ENCODE measurements at places on chromosomes 7 and 10.

- no peak for DNase-seq
Measured at GRCh38 chr10:83397806-83398205, 741.5 kb upstream of the GHITM start.

- no peak for DNase-seq
Measured at GRCh38 chr7:106736508-106737201, 75.7 kb upstream of the CCDC71L start.

- DNase-seq = no peak
Measured at GRCh38 chr10:120011359-120012130, 119.0 kb downstream of the SEC23IP start.

DNA sequence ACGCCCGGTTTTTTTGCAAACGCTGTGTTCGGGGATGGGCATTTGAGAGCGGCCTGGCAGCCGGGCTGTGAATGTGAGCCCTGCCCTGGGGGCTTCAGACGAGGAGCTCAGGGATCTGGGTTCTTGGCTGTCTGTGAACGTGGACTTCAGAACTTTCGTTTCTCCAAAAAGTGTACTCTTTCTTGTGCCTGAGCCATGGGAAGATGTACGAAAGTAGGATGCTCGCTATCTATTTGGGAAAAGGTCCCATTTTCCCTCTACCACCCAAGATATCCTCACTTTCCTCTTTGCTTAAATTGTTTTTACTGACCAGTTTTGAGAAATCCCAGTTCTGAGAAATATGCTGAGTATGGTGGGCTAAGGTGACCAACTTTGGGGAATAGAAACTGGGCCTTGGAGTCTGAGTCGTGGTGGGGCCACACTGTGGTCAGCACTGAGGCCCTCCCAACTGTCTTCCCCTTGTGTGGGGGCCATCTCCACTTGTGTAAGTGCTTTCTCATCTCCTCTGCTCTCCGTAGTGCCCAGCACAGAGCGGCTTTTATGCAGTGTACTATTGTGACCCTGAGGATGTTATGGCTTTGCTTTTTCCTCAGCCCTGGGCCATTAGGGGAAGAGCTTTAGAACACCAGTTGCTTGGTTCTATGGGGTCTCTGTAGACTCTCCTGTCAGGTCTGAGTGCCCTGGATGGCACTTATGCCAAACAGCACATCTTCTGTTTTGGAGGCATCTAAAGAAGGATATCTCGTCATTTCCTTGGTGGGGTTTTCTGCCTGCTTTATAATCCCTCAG, 918 bp downstream of the DBNL start:
- no peak for DNase-seq

- no peak for DNase-seq
Measured at GRCh38 chr7:144676492-144676891, 159.4 kb downstream of the TPK1 start.

DNA sequence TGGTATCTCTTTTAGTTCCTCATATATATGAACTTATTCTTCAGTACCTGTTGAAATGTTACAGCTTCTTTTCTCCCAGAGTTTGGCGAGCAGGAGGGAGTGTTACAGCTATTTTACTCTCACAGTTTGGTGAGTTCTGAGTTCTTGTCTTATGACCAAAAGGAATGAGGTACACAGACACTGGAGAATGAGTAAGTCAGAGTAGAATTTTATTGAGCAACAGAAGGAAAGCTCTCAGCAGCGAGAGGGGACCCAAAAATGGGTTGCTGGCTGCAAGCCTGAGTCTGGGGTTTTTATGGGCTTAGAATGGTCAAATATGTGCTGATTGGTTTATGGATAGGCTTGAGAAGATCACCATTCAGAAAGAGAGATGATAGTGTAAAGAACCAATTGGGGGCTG, 175.2 kb downstream of the CDK14 start:
- DNase-seq = no peak

DNA sequence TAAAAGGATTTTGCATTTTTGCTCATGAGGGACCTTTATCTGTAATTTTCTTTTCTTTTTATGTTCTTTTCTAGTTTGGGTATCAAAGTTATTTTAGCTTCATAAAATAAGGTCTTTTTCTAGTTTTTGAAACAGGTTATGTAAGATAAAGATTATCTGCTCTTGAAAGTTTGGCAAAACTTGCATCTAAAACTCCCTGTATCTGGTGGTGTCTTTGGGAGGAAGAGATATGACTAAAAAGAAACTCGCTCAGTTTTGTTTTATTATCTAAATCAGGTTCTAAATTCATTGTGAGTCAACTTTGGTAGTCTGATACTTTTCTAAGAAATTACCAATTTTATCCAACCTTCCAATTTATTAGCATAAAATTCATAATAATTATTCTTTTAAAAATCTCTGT, 55.1 kb downstream of the VCL start:
- no peak for DNase-seq

Data from skeletal muscle cell (primary cell).